ENCODE measurements at places on chromosomes 2 and 18.

DNA sequence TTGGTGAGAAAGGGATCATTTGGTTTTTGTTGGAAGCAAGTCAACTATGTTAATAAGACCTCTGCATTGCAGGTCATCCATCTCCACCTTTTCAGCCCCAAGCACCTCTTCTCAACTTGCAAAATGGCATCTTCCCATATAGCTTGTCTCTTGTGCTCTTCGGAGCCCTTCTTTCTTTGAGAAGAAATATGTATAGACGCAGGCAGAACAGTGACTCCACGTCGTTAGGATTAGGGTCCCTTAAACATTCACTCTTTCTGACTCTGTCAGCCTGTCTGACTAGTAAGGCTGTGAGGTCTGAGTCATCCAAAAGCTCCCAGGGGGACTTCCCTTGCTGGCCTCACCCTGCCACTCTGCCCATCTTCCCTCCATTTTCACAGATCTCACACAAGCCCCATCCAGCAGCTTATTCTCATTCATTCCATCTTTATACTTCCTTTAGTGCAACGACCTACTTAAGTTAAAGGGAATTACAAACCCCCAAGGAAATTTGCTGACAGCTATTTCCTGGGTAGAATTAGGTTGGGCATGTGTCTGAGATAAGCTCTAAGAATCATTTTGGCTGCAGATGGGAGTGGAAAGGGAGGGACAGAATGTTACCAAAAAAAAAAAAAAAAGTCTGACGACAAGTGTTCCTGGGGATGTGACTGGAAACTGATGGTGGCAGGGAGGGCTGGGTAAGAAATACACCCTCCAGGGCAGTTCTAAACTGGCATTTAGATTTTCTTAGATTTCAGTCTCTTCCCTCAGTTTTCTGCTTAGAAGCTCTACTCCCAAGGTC lies 37.7 kb upstream of the MEX3C start:
- no peak for DNase-seq

DNA sequence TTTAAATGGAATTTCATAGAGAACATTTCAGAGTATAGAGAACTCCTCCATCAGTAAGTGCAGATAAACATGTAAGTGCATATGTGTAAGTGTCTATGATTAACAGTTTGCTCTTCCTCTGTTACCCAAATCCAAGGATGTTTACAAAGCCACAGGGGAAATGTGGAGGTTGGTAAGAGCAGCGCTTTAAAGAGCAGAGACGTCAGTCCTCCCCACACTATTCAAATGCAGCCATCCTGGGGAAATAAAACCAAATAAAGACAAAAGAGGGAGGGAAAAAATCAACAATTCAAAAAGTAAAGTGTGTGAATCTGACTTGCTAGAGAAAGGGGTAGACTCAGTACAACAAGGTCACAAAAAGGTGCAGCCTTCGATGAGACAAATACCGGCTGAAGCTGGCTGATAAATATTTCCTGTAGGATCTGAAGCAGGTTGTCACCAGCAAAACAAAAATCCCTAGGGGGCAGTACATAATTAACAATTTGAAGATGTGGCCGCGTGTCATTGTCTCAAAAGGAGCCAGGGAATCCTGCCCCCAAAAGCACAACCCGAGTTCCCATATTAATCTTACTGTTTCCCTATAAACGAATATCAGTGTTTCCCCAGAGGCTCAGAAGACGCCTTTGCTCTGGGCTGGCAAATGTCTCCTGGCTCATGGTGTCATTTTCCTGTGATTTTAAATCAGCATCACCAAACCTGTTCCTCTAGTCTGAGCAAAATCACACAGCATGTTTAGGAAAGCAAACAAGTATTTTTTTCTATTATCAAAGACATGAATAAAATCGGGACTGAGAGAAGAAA lies 216.5 kb downstream of the CDCA7 start:
- no peak for DNase-seq

DNA sequence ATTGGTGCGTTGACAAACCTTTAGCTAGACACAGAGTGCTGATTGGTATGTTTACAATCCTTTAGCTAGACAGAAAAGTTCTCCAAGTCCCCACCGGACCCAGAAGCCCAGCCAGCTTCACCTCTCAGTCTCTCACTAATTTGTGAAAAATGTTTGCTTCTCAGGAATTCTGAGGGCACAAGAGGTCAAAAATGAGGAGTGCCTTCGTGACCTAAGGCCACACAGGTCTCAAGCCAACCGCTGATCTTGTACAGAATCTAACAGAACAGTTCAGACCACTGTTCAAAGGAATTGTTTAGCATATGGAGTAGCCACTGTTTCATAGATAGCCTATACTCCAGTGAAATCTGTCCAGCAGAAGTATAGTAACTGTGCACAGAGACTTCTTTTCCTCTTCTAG lies 29.8 kb upstream of the LRRC30 start:
- DNase-seq = no peak

DNA sequence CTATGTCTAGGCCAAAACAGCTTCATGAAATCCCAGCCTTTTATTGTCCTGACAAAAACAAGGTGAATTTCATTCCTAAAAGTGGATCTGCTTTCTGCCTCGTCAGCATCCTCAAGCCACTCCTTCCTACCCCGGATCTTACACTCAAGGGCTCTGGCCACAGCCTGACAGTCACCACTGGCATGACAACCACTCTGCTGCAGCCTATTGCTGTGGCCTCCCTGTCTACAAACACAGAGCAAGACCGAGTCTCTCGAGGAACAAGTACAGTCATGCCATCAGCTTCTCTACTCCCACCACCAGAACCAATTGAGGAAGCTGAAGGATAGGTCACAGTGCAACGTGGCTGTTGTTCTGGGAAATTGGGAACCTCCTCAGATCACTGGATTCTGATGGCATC lies 106.1 kb downstream of the ICA1L start:
- no peak for DNase-seq

DNA sequence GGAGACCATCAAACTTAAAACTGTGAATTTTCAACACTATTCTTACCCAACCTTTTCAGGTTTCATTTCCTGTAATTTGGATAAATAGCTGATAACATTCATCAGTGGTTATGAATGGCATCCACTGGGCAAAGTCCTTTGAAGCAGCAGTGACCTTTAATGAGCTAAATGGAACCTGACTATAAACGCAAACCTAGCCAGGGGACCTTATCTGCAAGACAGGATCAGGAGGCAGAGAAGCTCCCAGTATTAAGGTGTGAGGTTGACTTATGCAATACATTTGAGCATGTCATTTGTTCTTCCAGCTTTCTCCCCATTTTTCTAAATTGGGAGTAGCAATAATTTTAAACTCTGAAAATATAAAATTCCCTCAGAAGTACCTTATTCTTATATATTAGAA lies 38.4 kb downstream of the CREG2 start:
- no peak for DNase-seq

- no peak for DNase-seq
Measured at GRCh38 chr2:203451011-203451410, 84.1 kb downstream of the RAPH1 start.

- no peak for DNase-seq
Measured at GRCh38 chr18:49859725-49860124, 46.4 kb upstream of the ACAA2 start.

DNA sequence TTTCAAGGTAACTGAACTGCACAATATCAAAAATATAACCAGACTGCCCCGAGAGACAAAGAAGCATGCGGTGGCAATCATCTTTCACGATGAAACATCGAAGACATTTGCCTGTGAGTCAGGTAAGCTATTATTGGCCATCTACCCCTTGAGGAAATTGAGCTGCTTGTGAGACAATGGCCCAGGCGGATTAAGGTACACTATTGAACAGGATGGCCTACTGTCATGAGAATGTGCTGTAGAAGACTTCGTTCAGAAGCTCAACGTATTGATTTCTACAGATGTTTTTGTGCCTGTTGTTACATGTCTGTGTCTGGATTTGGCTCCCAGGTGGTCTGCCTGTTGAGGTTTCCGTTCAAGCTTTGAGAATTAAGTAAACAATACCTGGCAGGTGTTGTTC lies 198.7 kb downstream of the DOK6 start:
- no peak for DNase-seq

DNA sequence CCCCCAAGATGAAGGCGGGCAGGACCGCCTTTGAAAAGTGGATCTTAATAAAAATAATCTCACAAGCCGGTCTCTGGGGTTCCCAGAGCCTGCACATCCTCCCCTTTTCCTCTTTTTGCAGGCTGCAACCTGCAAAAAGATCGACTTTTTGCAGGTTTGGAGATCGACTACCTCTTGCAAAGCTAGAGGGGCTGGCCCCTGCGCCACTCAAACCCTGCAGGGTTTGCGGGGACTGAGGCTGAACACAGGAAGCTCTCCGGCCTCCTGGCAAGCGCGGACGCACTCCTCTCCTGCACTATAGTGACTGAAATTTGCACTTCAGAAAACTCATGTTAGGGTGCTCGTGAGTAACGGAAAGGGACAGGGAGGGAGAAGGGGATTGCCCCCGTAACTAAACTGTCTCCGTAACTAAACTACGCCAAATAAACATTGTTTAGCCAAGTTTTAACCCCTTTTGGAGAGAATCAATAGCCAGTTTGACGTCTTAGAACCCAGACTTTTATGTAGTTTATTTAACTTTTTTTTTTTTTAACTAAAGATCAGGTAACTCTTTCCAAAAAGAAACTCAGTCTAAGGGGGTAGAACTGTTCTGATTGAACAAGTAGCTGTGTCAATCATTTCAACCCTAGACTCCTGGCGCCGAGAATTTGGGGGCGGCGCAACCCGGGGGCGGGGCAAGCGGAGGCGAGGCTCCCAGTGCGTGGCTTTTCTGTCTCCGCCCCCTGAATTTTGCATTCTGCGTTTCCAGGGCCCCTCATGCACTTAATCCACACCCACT lies 2.5 kb downstream of the IGFBP5 start:
- no peak for DNase-seq

- no peak for DNase-seq
Measured at GRCh38 chr2:26008851-26009566, 24.9 kb upstream of the RAB10 start.

- peak; percentile 84 for DNase-seq
Measured at GRCh38 chr2:96638144-96639121, at the start of gene KANSL3. Gene KANSL3 (minus strand): TSS chr2:96638312. CDS start chr2:96637135, 1,177 bp downstream.

Data from NCI-H1048 (cell line).